ENCODE measurements at places on chromosomes 11 and 22.
A peak's percentile ranks its signal among the peaks of the same experiment; 100 is the strongest.

DNA sequence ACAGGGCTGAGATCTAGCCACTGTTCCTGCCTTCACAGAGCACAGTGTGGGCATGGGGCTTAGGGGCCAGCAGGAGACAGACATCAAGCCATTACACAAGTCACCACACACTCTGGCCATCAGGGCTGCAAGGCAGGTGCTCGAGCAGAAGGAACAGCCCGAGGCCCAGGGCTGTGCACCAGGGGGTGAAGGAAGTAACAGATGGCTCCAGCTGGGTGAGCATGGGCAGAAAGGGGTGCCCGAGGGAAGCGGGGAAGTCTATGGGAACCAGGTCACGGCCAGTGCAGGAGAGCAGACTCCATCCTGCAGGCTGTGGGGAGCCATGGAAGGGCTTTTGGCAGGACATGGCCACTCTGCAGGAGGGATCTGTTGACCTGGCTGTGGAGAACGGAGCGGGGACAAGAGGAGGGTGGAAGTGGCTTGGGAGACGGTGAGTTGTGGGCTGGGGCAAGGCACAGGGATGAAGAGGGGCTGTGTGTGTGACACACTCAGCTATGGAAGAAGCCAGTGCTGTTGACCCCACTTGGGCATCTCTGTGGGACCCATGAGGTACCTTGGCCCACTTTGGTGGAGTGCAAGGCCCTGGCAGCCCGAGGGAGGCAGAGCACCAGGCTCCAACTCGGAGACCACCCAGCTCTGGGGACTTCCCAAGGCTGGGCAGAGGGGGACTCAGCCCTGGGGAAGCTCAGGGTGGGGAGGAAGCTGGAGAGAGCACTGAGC is 3.6 kb downstream of the C11orf68 start:
- DNase-seq: no peak

DNA sequence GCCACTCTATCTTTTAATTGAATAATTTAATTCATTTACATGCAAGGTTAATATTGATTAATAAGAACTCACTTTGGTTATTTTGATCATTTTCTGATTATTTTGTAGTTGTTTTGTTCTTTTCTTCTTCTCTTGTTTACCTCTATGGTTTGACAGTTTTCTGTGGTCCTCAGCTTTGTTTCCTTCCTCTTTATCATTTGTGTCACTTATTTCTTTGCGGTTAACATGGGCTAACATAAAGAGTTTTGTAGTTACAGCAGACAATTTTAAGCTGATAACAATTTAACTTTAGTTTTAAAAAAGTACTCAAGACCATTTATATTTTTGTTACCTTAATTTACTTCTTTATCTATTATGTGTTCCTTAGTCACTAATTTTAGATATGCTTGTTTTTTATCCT is 1032.8 kb upstream of the RAG2 start:
- no peak for DNase-seq

DNA sequence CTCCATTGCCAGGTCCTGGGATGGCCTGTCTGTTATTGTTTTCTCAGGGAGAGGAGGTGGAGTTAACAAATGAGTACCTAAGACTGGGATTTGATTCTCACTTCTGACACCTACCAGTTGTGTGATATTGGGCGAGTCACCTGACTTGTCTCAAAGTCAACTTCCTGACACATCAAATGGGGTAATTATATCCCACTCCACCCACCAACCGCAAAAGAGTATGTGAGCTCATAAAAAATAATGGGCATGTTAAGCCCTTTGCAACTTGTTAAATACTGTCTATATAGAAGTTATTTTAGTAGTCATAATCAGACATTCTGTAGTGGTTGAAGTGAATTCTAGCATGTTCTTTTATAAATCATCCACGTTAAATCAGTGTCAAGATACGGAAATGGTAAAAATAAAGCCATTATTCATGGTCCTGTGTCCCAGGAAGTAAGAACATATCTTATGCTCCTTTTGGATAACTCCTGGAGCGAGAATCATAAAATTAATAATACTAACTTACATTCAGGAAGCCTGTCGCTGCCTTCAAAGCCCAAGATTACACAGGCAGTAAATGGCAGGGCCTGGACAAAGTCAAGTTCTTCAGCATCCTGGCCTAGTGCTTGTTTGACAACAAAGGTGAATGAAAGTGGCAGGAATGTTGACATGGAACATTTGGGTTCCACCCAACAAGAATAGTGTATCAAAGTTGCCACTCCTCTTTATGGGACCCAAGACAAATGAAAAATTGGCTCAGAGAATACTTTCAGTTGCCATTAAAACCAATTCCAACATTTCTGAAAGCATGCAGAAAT is 54.3 kb downstream of the SYTL2 start:
- peak; percentile 47 for DNase-seq

- no peak for DNase-seq
Observed at GRCh38 chr22:48923996-48924395, 903.7 kb downstream of the BRD1 start.

GRCh38 chr11:76553554-76554476 is 109.0 kb downstream of the EMSY start:
- DNase-seq: no peak

DNA sequence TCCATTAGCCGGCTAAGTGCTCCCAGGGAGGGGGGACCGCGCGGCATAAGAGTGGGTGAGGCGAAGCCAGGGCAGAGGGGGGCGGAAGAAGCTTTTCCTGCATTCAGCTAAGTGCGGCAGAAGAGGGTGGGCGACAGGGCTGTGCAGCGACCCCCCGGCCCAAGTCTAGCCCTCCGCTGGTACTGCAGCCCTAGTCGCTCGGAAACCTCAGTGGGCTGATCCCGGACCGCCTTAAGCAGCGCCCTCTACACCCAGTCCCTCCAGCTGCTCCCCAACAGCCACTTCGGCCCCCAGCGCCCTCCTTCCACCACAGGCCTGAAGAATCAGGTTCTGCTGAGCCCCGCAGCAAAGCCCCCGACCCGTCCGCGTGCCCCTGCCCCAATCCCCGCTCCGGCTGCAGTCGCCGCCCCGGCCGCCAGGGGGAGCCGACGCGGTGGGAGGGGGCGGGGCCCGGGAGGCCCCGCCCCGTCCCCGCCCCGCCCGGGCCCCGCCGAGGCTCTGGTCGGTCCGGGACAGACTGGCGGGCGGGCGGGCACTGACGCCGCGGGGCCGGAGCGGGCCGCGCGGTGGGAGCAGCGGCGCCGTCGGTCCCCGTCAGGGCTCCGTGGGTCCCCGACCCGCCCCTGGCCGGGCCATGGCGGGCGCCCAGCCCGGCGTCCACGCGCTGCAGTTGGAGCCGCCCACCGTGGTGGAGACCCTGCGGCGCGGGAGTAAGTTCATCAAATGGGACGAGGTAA is at the start of gene PLCB3:
TSS of gene PLCB3 (plus strand) at position 515 of the 737 bp plus-strand sequence. CDS start at position 635, 120 bp downstream.
- peak; percentile 68 for DNase-seq

GRCh38 chr11:115964091-115964490 is 459.9 kb upstream of the CADM1 start:
- DNase-seq: no peak

DNA sequence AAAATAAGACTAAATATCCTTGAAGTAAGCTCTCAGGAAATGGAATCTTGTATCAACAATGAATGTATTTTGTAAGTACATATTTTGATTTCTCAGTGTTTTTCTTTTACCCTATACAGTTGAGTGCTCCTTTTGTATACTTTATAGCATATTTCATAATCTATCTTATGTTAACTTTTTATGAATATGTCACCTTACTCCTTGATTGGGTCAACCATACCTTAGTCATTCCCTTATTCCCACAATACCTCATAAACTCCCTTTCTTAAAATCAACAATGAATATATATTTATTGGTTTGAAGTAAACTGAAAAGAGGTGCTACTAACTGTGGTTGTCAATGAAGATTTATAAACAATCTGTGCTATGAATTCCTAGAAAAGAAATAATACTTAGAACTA is 686.2 kb downstream of the METTL15 start:
- DNase-seq: no peak

DNA sequence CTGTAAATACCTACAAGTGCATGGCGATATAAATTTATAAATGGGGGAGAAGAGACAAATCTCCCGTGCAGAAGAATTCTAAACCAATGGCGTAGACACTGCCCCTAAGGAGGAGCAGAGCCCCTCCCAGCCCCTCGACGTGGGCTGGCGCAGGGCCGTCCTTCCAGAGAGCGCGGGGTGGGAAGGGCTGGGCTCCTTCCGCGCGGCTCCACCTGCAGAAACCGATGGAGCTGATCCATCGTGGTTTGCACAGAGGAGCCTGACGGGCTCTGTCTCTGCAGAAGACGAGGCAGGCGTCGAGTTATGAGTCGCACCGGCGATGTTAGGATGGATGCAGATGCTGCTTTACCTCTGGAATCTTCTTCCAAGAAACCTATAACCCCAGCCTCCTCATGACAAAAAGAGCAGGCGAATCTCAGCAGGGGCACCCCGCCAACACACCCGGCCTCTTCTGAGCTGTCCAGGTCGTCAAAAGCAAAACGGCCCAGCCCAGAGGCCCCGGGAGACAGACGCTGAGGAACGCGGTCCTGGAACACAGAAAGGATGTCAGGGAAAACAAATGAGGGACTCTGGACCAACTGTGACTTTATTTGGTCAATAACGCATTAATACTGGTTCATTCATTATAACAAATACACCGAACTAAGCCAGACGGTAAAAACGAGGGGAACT is 11.0 kb upstream of the B4GALNT4 start:
- DNase-seq: no peak

DNA sequence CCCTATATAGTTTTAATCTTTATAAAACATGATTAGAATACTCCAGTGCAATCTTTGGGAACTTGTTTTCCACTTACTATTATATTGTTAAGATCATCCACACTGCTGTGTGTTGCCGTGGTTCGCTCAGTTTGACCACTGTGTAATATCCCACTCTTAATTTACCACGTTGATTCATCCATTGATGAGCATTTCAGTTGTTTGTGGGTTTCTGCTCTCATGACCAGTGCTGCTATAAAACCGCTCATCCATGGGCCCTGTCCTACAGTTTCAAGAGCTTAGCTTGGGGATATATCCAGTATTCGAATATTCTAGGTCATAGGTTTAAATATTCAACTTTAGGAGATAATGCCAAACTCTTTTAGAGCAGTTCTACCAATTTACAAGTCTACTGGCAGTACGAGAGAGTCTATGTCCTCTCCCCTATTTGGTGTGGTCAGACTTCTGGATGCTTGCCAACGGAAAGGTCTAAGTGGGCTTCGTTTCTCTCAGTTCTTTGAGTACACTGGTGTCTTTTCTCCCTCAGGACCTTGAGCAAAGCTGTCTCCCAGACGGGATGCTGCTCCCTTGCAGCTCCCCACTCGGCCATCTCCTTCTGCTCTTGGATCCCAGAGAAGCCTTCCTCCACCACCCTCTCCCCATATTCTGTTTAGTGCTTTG is 94.9 kb upstream of the ALX4 start:
- no peak for DNase-seq

- no peak for DNase-seq
Observed at GRCh38 chr11:24391167-24391566, 105.7 kb upstream of the LUZP2 start.

DNA sequence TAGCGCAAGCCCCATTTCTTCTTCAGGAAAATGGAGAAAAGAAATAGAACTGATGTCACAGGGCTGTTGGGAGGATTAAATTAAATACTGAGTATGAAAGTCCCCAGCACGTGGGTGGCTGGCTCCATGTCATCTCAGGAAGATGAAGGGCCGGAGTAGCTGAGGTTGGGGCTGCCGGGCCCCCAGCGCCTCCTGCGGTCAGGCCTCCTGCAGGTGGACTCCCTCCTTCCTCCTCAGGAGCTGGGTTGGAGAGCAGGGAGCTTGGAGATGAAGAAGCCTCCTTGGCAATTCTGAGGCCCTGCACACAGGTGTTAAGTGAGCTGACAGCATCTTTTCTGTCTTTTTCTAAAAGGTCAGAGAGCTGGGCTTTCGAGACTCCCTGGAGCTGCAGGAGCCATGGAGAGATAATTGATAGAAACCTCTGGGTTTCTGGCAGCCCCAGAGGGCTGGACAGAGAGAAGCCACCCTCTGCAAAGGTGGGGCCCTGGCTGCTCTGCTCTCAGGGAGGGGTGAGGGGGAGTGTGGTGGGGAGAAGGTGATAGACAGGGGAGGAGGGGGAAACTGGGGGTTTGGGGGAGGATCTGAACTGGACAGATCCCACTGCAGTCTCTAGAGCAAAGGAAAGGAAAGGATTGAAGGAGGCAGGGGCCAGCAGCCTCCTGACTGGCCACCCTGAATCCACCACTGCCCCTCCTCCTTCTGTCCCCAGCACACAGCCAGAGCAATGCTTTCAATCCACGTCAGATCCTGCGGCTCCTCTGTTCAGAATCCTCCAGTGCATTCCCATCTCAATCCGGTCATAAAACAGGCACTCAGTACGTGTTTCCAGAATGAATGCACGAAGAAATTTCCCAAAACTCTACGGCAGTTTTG is 210.8 kb downstream of the CEP164 start:
- no peak for DNase-seq

DNA sequence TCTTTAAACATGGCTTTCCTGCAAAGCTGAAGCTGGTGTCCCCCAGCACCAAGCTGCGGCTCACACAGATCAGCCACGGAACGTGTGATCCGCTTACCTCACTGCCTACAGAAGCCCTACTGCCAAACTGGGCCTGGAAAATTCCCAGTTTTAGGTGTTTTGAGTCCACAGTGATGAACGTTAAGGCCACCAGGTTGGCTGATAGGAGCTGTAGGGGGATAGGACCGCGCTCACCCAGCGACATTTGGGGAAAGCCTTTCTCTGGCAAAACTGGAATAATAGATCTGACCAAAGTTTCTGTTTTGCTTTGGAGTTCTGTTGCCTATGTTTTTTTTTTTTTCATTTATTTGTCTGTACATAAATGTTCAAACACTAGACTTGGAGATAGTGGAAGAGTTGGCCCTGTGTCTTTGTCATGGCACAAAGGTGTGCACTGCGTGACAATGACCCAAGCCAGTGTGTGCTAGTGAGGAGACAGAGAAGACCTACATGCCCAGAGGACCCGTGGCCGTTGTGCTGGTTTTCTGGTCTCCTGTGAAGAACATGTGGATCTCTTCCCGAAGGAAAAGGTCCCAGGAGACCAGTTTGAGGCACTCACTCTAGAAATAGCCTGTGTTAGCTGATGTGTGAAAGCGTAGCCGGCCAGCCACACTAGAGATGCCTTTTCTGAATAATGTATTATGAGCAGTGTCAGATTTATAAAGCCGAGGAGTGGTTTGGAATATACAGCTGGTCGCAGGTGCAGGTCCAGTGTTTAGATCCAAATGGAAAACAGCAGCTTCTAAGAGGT is 15.0 kb downstream of the ASPHD2 start:
- no peak for DNase-seq

GRCh38 chr11:128372977-128373376 is 214.4 kb downstream of the ETS1 start:
- DNase-seq: no peak

GRCh38 chr11:1346669-1347390 is 37.4 kb upstream of the TOLLIP start:
- DNase-seq: no peak

- DNase-seq: no peak
Observed at GRCh38 chr11:45617871-45618601, 47.4 kb downstream of the CHST1 start.

- no peak for DNase-seq
Observed at GRCh38 chr11:10747733-10748132, 3.3 kb upstream of the CTR9 start.

GRCh38 chr22:36977947-36978660 is 41.1 kb downstream of the TST start:
- DNase-seq: peak; percentile 92

DNA sequence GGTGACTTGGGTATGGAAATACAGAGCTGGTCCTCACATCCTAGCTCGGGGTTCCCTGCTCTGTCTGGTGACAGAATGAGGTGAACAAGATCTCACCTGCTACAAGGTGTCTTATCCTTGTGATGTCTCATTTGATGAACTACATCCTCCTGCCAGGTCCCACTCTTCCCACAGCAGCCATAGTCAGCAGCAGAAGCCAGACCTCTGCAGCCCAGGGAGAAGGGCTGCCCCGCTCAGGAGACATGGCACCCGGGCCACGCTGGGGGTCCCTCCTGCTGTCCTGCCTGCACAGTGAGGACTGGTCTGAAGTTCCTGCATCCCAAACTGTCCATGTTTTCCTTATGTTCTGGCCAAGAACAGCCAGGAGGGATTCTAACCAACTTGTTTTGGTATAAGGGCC is 414.1 kb downstream of the CTTN start:
- no peak for DNase-seq
